ENCODE measurements at places on chromosomes 6 and 20.

GRCh38 chr6:33008944-33009861 lies at the start of gene HLA-DOA:
Gene HLA-DOA, minus strand, starts transcription at chr6:33009591.
- DNase-seq = peak; percentile 69

GRCh38 chr20:7291946-7292345 lies 524.5 kb downstream of the BMP2 start:
- no peak for DNase-seq

GRCh38 chr6:121932076-121932991 lies 467.1 kb upstream of the HSF2 start:
- peak; percentile 60 for DNase-seq

GRCh38 chr6:9100869-9101580 lies 665.7 kb upstream of the SLC35B3 start:
- no peak for DNase-seq

GRCh38 chr6:57822896-57823358 lies 505.5 kb downstream of the PRIM2 start:
- peak; percentile 39 for DNase-seq

DNA sequence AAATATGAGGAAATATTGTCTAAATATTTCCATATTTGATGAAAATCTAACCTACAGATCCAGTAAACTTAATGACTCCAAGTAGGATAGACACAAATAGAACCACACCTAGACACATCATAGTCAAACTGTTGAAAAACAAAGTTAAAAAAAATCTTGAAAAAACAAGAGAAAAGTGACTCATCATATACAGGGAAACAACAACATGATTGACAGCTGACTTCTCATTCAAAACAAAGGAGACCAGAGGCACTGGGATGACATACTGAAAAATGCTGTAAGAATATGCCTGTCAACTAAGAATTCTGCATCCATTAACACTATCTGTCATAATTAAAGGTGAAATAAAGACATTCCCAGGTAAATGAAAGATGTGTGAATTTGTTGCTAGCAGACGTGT lies 38.8 kb downstream of the BMP2 start:
- DNase-seq = no peak

- no peak for DNase-seq
Measured at GRCh38 chr6:113338644-113339043, 518.5 kb upstream of the MARCKS start.

GRCh38 chr6:12243169-12243568 lies 47.0 kb upstream of the EDN1 start:
- no peak for DNase-seq

GRCh38 chr6:146903451-146903850 lies 300.8 kb upstream of the STXBP5 start:
- DNase-seq = no peak

GRCh38 chr6:140744659-140745320 lies 1370.3 kb upstream of the CITED2 start:
- DNase-seq = no peak

DNA sequence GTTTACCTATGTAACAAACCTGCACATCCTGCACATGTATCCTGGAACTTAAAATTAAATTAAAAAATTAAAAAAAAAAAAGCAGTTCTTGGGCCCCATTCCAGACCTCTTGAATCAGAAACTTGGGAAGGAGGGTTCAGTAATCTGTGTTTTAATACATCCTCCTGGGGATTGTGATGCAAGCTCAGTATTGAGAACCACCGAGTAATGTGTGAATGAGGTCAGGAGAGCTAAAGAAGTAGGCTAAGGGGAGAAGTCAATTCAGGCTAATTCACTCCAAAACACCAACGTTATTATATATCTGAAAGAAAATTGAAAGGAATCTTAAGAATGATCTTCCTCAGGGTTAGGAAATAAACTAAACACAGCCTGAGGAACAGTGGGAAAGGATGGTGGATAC lies 120.4 kb downstream of the RNF144B start:
- DNase-seq = no peak

GRCh38 chr6:20630617-20631548 lies 96.6 kb downstream of the CDKAL1 start:
- no peak for DNase-seq
